ENCODE measurements at places on chromosomes 1 and 21.

DNA sequence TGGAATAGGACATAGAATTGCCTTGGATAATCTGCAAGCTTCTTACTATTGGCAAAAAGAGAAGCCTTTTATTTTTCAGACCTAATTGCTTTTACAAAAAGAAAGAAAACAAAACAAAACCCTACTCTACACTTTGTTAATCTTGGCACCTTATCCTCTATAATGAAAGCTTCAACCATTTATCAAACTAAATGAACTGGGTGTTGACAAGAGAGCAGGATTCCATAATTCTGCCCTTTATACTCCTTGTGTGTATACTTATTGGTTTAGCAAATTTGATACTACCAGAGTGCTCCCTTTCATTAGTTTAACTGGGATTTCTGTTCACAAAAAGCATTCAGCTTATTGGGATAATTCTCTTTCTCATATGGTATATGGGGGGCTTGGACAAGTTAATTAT, 3.0 kb upstream of the TMCC2 start:
- DNase-seq, result no peak

DNA sequence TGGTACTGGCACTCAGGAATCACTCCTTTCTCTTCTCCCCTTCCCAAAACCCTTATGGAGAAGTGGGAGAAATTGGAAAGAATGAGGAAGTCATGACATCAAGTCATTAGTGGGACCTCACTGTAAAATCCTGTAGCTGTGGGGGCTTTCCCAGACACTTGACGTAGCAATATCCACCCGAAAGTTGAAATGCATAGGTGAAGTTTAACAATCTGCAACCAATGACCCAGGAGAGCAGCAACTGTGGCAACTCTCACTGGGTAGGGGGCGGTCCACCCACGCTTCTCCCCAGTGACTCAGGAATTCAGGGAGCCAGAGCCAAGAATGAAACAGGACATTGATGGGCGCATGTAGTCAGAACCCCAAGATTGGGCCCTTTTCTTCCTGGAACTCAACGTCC, 27.0 kb downstream of the ABCA4 start:
- no peak for DNase-seq

GRCh38 chr21:46637952-46638746, 2.7 kb downstream of the PRMT2 start:
- DNase-seq, result no peak

DNA sequence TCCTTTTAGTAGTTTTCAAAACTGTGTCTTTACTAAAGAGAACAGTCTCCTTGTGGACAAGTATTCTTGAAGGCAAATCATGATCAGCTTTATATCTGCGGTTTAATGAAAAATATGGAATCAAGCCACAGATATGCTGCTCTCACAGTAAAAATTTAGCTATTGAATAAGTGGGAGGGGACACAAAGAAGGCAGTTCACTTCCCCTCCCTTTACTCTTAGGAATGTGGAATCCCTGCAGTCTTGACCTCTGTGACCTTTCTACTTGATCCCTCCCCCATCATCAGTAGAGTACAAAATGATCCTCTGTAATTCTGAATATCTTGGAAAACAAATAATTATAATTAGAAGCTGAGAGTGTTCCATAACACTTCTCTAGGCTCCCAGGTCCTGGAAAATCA, 136.7 kb upstream of the HOOK1 start:
- DNase-seq, result no peak

GRCh38 chr1:177289532-177289931, 118.8 kb downstream of the BRINP2 start:
- DNase-seq, result no peak

DNA sequence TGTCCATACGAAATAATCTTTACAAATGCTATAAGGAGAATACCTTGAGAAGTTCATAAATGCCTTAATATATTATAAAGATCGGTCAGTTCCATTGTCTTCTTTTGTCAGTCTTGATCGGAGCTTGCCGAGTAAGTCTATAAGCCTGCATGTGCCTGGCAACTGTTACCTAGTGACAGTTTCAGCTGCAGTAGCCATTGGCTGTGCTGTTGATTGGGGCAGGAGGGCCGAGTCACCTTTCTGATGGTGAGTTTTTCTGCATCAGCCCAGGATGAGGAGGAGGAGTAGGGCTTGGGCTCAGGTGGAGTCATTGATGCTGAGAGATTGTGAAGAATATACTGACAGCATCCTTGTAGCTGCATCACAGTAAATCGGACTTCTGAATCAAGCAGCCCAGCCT, 1.9 kb upstream of the GPR52 start:
- no peak for DNase-seq

All from sciatic nerve (tissue), 2 donors.